NCI-H1417 (cell line): ENCODE measurements at places on chromosomes 6 and 20.

DNA sequence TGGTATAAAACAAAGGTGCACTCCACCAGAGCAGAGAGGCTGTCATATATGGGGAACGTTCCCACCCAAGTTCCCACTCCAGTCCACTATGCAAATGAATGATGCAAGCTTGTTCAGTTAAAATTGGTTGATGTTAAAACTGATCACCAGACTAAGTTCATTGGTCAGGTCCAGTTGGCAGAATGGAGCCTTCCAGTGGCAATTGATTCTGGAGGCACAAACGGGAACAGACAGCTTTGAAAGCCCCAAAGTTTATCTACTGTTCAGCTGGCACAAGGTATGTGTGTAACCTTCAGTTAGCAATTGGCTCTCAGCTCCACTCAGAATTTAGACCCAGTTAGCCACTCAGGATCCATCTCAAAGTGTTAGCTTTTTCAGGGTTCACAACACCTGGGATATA, 119.4 kb upstream of the CEP85L start:
- DNase-seq = peak; percentile 63

GRCh38 chr20:34074101-34074760, 37.8 kb downstream of the EIF2S2 start:
- no peak for DNase-seq

DNA sequence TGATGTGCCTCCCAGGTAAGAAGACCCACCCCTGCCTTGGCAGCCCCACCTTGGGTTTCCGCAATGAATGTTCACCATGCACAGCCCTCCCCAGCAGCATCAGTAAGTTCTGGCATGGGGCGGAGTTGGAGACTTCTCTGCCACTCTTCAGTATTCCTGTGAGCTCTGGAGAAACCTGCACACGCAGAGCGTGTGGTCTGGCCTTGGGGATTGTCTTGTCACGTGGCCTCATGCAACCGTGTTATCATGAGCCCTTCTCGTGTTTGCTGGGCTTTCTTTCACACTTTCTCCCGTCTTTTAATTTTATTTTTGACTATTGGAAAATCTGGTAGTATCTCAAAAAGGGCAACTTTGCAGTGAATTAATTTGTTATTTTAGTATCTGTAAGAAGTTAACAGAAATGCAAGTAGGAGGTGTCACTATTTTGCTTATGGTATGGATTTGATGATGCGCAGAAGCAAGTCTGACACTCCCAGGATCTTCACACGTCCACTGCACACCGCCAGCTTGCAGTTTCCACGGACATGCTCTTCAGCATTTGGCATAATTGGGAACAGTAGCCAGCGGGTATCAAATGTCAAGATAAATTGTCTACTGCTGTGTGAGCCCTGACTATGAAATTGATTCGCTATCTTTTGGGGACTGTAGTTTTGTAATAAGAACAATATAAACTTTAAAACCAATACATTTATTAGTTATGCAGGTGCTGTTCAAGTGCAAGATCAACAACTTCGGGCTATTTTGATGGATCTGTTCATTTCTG, 463.5 kb downstream of the QKI start:
- peak; percentile 65 for DNase-seq

DNA sequence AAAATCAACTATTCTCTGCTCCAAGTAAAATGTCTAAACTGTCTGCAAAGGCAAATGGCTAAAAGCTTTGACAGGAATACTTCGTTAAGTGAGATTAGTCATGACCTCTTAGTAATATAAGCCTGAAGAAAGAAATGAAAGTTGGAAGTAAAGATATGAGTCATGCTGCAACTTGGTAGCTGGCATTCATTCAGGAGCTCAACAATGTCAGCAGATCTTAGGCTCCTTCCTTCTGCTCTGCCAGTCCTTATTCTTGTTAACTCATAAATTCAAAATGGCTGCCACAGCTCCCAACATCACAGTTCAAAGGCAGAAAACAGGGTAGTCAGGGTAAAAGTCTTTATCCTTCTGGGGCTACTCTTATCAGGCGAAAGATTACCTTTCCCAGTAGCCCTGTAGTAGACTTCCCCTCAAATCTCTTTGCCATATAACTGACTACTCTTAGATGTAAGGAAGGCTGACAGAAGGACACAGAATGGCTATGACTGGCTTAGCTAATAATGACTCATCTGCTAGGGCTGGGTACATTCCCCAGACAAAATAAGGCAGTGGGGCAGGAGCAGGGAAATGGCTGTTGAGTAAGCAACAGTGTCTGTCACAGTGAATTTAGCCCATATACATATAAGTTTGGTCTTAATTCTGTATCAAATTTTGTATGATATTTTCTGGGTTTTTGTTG, 24.4 kb upstream of the C6orf62 start:
- no peak for DNase-seq

GRCh38 chr20:46112430-46113112, 5.5 kb upstream of the CD40 start:
- DNase-seq = no peak
